ENCODE measurements at places on chromosomes 7 and 10. TPM values are rescaled to one million over a fixed set of nuclear protein-coding genes. Genes with fewer than 3 reads are reported as not detected.

RTKN2 gene
- total RNA-seq = not detected

UCN3 gene
- not detected for total RNA-seq

FOXP2 gene
- total RNA-seq = 5.5 TPM

PCDH15 gene
- 1.1 TPM for total RNA-seq

ZNF92 gene
- total RNA-seq = 4.4 TPM

ORC5 gene
- total RNA-seq = 10.5 TPM

TMEM26 gene
- total RNA-seq = 0.85 TPM

OR2A42 gene
- total RNA-seq = 0.10 TPM

TRIL gene
- 6.0 TPM for total RNA-seq

GNG11 gene
- total RNA-seq = 19.8 TPM

CUZD1 gene
- total RNA-seq = 0.44 TPM

TMEM196 gene
- not detected for total RNA-seq

FAM237B gene
- not detected for total RNA-seq

SORBS1 gene
- total RNA-seq = 617 TPM

CD36 gene
- 831 TPM for total RNA-seq

PROSER2 gene
- total RNA-seq = 2.9 TPM

NKX6-2 gene
- total RNA-seq = not detected

DMBT1 gene
- total RNA-seq = not detected

NKX2-3 gene
- not detected for total RNA-seq

ANK3 gene
- 199 TPM for total RNA-seq

PSTK gene
- 3.1 TPM for total RNA-seq

HOXA3 gene
- 0.68 TPM for total RNA-seq

AGR2 gene
- not detected for total RNA-seq

SPDYE11 gene
- total RNA-seq = not detected

CPN1 gene
- not detected for total RNA-seq

MRLN gene
- total RNA-seq = not detected

SFTPA2 gene
- total RNA-seq = 0.34 TPM

FEZF1 gene
- not detected for total RNA-seq

LIPN gene
- not detected for total RNA-seq

TMEM60 gene
- total RNA-seq = 11.3 TPM

CYP3A7 gene
- total RNA-seq = not detected

ARL3 gene
- 12.4 TPM for total RNA-seq
